Left kidney (tissue), 8 donors: ENCODE measurements at places on chromosomes 1 and 21.

GRCh38 chr1:13929313-13929712, 229.3 kb downstream of the PRDM2 start:
- DNase-seq = no peak

DNA sequence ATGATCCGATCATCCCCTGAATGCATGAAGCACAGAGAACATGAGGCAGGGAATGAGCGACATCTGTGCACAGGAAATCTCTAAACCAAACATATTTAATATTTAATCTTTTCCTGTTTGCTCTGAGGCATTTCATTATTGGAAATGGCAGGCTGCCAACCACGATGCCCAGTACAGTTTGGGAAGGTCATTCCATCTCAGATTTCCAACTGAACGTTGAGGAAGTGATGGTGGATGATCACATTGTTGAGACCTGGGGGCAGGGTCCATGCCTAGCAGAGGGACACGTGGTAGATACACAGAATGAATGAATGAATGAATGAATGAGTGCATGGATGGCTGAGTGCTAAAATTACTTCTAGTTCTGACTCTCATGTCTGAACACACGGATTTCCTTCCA, 15.9 kb upstream of the FASLG start:
- DNase-seq = no peak

GRCh38 chr1:20719871-20720620, 2.2 kb upstream of the KIF17 start:
- DNase-seq = no peak

- DNase-seq = no peak
These were observed 56.9 kb downstream of the TRABD2B start for GRCh38 chr1:47940326-47940725.

DNA sequence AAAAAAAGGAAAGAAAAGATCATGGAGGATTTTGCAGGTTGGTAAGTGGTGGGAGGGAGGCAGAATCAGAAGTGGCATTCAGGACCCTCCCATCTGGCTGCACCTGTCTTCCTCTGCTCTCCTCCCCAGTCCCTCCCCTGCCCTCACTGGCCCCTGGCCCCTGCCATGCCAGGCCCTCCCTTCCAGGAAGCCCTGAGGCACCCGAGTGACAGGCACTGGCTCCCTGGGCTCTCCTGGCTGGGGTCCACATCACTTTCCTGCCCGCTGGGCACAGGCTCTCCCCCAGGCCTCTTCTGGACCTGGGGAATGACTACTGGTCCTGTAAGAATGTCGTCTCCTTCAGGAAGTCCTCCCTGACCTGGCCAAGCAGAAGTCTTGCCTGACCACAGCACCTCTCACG, 15.3 kb upstream of the ADARB1 start:
- DNase-seq = no peak

DNA sequence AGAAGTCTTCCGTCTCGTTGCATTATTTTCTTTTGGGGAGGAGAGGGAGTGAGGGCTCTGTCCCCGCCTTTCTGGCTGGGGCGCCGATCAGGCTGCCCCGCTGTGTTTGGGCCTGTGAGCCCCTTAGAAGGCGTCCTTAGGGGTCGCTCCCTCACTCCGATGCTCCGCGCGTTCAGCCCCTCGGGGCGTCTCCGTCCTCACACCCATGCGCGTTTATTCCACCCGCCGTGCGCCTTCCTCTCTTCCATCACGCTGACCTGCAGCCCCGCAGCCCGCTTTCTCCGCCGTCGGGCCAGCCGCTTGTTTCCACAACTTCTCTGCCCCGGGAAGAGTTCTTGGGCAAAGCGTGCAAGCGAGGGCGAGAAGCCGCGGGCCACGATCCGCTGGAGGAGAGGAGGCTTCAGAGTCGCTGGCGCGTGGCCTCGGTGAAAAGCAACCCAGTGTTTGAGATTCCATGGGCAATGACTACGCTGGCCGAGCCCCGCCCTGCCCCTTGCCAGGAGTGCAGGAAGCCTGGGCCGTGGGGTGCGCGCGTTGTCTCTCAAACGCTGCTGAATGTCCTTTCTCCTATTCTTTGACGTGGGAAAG, 27.7 kb downstream of the TRIM11 start:
- DNase-seq = no peak

DNA sequence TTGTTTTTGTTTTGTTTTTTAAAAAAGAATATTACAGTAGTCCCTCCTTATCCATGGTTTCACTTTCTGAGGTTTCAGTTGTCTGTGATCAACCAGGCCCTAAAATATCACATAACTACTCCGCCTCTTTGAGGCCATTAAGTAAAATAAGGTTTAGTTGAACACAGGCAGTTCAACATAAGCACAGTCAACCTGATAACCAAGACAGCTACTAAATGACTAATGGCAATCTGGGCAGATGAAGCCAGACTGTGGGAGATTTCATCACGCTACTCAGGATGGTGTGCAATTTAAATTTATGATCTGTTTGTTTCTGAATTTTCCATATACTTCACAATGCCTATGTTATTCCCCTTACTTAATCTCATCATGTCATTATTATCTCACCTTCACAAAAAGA, 30.1 kb downstream of the LDLRAD1 start:
- DNase-seq = no peak

DNA sequence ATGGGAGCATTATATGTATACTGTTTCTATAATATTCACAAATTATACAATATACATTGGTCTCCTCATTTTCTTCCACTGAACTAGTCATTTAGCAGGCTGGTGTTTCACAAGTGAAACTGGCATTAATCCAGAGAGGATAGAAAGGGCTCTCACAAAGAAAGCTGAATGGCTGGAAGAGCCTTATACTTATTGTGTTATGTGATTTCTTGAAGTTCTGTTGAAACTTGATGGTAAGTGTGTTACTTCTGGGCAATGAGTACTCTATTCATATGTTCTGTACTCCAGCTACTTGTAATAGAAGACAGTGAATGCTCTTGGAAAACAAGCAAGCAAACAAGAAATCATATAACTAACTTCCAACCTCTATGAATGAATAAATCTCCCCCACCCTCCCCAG, 14.9 kb downstream of the STX12 start:
- no peak for DNase-seq

- no peak for DNase-seq
These were observed 212.5 kb downstream of the NPHP4 start for GRCh38 chr1:5779608-5780323.
